ENCODE measurements at places on chromosomes 16 and 17. TPM values are rescaled to one million over a fixed set of nuclear protein-coding genes. Genes with fewer than 3 reads are reported as not detected.

The ALOX12 gene
- not detected for total RNA-seq

GRCh38 chr17:20852239-20852989 is 190.4 kb downstream of the USP22 start:
- no peak overlapping the region for H3K27ac ChIP-seq
- DNase-seq: peak; percentile 21
- peak overlapping the region; percentile 71 for H3K4me3 ChIP-seq
- peaks cover 29% of the 10 kb centered on the region for H3K27me3 ChIP-seq
- H3K36me3 ChIP-seq: no peaks in the 10 kb centered on the region

- no peaks in the 10 kb centered on the region for H3K27me3 ChIP-seq
- peak overlapping the region; percentile 8 for H3K27ac ChIP-seq
- DNase-seq: no peak
- H3K4me3 ChIP-seq: no peak overlapping the region
Measured at GRCh38 chr17:4108397-4108796, 34.4 kb downstream of the ZZEF1 start.

GRCh38 chr16:30003670-30004423 is 7.0 kb downstream of the DOC2A start:
- H3K27me3 ChIP-seq: peaks cover 3% of the 10 kb centered on the region
- H3K27ac ChIP-seq: no peak overlapping the region
- H3K4me3 ChIP-seq: no peak overlapping the region
- H3K36me3 ChIP-seq: no peaks in the 10 kb centered on the region

- H3K4me3 ChIP-seq: no peak overlapping the region
- H3K4me1 ChIP-seq: peaks cover 11% of the 10 kb centered on the region
- peaks cover 61% of the 10 kb centered on the region for H3K27me3 ChIP-seq
- no peak for DNase-seq
- no peaks in the 10 kb centered on the region for H3K36me3 ChIP-seq
- no peak overlapping the region for H3K27ac ChIP-seq
Measured at GRCh38 chr17:57811638-57812280, 38.1 kb downstream of the MRPS23 start.

DNA sequence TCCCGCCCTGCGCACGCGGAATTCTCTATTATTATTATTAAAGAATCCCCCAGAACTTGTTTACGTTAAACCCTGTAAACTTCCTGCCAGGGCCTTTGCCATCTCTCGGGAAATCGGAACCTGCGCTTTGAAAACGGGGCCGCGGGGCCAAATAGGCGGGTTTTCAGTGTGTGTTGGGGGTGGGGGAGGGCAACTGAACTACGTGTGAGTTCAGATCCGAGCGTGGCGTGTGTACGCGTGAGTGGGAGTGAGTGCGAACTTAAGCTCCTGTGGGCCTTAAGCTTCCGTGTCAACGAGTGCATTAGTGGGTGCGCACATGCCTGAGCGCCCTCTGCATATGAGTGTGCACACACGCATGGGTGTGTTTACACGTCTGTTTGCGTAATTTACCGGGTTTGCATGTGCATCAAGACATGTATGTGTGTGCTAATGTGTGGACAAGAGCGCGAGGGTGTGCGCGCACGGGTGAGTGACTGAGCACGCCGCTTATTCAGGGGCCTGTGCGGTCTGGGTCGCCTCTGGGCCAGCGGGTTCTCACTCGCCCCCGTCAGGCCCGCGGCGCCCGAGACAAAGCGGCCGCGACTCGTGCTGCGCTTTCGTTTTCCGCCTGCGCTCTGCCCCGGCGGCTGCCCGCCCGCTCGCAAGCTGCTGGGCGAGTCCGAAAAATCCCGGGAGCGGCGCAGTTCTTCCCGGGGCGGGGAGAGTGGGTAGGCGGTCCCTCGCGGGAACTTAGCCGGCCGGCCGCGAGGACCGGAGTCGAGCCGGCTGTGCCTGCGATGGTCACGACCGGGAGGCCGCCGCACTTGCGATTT is 1.2 kb upstream of the FOXF1 start:
- H3K27me3 ChIP-seq: peaks cover 81% of the 10 kb centered on the region
- H3K27ac ChIP-seq: no peak overlapping the region
- H3K36me3 ChIP-seq: peaks cover 2% of the 10 kb centered on the region
- DNase-seq: peak; percentile 23
- peak overlapping the region; percentile 53 for H3K4me3 ChIP-seq

DNA sequence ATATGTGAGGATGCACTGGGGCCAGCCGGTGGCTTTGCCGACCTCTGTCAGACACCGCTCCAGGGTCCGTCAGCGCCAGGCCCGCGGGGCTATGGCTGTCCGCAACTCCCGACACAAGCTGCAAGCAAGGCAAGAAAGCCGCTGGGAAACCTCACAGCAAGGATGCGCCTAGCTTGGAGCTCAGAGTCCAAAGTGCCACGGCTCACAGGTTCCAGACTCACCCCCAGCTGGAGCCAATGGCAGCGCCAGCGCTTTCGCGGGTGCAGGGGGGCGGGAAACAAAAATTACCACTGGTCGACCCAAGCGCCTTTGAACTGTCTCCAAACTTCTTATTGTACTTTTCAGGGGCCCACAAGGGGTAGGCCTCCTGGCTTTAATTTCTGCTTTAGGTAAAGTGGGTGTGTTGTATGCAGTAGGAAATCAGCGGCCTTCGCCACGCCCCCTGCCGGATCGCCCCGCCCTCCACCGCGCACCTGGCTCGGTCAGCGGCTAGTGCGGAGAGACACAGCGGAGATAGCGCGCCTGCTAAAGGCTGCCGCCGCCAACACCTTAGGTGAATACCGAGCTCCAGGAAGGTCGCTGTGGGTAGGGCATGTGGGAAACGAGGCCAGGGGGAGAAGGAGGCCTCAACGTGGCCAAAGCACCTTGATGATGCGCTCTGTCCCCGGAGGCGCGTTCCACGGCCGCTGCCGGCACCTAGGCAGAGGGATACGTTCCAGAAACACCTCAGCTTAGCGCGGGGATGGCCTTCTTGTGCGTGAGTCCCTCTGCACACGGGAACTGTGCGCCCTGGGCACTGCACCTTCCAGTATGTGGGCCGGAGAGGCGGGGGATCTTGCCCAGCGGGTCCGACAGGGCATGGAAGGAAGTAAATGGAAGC is 61.0 kb upstream of the RBL2 start:
- peak; percentile 75 for DNase-seq
- peaks cover 1% of the 10 kb centered on the region for H3K36me3 ChIP-seq
- H3K4me3 ChIP-seq: no peak overlapping the region
- H3K27me3 ChIP-seq: no peaks in the 10 kb centered on the region

GRCh38 chr16:46629331-46630219 is 8.4 kb upstream of the SHCBP1 start:
- H3K36me3 ChIP-seq: no peaks in the 10 kb centered on the region
- H3K4me1 ChIP-seq: no peaks in the 10 kb centered on the region
- DNase-seq: no peak
- no peaks in the 10 kb centered on the region for H3K27me3 ChIP-seq
- no peak overlapping the region for H3K4me3 ChIP-seq
- H3K27ac ChIP-seq: no peak overlapping the region
